ENCODE measurements at places on chromosomes 16 and 17. TPM values are rescaled to one million over a fixed set of nuclear protein-coding genes. Genes with fewer than 3 reads are reported as not detected.

The CLEC16A gene
- 37.2 TPM for total RNA-seq

The MT1G gene
- 14.1 TPM for total RNA-seq

The C17orf113 gene
- 0.74 TPM for total RNA-seq

DNA sequence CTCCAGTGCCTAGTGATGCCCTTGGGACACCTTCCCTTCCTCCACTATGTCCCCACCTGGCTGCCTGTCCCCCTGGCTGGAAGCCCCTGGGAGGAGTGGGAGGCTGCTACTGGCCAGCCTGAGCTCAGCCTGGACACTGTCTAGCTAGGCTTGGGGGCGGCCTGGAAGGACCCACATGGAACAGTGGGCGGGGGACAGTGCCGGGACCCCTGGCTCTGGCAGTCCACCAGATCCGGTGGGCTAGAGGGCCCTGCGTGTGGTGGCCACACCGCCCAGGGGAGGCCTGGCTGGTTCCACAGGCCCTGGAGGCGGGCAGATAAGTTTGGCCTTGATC is 388.0 kb upstream of the TNRC6C start:
- DNase-seq = no peak

DNA sequence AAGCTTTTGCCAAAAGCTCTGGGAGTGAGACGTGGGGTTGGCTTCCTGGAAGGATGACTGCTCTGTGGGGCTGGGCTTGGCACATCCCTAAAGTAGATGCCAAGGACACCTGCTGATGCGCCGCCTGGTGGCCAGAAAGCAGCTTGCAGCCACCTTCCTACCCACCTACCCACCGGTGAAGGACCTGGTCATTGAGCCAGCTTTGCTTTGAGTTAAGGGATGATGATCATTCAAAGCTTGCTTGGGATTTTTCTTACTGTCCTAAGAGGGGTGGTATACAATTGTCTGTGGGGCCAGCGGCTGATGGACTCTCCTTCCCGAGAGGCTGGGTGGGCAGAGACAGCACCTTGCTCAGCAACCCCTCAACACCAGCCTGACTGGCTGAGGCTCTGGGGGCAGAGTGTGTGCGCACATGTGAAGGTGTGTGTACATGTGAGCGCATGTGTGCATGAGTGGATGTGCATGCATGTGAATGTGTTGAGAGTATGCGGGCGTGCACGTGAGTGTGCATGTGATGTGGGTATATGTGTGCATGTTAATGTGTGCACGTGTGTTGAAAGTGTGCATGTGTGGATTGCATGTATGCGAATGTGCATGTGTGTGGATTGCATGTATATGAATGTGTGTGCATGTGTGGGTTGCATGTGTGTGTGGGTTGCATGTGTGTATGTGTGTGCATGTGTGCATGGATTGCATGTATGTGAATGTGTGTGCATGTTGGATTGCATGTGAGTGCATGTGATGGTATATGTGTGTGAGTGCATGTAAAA is 18.6 kb downstream of the C1QTNF1 start:
- DNase-seq = peak; percentile 82

- DNase-seq = no peak
These were observed 8.2 kb downstream of the MYLK3 start for GRCh38 chr16:46739934-46740333.

DNA sequence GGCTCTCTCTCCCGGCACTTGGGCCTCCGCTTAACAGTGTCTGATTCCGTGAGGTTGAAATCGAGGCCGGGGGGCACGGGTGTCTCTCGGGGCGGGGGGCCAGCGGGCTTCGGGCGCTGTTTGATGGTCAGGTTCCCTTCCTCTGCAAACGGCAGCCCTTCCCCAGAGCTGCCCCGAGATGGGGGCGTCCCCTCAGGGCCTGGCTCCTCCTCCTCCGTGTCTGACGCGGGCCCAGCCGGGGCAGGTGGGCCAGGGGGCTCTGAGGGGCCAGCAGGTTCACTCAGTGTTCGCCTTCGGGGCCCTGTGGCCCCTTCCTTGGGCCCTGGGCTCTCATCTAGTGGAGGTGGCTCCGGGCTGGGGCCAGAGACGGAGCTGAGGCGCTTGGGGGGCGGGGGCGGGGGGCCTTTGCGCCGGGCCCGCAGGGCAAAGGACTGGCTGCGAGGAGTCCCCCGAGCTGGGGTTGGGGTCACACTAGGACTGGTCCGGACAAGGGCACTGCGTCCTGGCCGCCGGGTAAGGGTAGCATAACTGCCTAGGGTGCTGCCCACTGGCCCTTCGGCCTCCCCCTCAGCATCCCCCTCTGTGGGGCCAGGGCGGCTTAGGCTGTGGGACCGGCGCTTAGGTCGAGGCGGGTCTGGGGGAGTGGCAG is 13.1 kb downstream of the CASKIN2 start:
- DNase-seq = no peak
